ENCODE measurements at places on chromosomes 7 and 10.

DNA sequence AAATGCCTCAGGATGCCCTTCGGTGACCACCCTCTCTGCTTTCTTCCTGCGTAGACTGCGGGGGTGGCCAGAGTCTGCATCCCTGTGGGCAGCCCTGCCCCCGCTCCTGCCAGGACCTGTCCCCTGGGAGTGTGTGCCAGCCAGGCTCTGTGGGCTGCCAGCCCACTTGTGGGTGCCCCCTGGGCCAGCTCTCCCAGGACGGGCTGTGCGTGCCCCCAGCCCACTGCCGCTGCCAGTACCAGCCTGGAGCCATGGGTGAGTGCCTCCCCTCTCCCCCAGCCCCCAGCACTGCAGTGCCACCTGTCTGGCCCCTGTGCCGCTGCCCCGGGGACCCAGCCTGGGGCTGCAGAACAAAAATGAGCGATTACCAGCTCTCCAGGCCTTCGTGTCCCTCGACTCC is 23.1 kb upstream of the ZNF862 start:
- DNase-seq: no peak

DNA sequence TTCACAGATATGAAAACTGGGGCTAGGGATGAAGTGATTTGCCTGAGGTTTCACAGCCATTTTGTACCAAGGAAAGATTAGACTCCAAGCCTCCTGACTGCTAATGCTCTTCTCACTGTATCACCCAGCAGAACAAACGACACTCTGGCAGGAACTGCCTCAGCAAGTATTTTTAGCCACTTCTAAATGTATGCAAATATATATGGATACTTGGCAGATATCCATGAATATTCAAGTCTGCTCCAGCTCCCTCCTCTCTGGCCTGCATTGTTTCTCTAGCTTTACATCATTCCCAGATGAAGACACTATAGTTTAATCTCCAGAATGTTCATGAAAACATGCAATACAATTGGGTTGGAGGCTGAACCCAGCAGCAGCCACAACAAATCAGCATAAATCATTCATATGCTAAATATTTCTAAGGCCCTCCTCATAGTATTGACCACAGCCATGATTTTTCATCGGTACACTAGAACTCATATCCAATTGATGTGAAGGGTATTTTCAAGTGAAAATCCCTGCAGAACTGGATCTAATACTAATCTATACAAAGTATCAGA is 65.5 kb downstream of the HPSE2 start:
- DNase-seq: no peak

GRCh38 chr10:119805702-119806230 is 66.9 kb downstream of the MCMBP start:
- DNase-seq: no peak

DNA sequence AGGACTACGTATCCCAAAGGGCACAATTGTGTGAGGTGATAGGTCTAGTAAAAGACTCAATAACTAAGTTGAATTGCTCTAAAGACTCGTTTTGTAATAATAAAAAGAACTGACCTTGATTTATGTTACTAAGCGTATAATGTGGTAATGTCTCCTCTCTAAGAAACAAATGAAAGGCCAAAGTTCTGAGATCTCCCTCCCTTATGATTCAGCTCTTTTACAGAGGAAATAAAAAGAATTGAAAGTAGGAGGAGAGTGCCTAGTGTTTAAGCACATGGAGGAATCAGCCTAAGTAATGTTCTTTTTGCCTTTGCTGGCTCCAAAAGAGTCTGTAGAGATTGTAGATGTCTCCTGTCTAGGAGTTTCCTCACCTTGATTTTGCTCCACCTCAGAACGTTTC is 98.0 kb downstream of the ARL4A start:
- DNase-seq: no peak

- DNase-seq: no peak
These were observed 176.0 kb downstream of the SKAP2 start for GRCh38 chr7:26688388-26688787.

DNA sequence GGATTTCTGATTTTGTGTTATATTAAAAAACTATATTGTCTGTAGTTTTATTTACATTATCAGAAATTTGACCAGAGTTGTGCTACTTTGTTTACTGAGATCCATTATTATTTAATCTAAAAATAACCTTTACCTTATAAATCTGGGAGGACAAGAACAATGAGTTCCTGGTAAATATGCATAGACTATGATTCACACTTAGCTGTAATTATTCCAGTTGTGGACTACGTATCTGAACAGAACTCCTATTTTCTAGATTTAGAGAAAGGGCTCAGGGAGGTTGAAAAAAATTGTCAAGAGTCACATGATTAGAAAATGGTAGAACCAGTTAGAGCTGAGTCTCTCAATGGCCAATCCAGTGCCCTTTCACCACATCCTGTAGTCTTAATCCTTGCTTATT is 4.2 kb upstream of the GPR158 start:
- no peak for DNase-seq
